Right hindlimb (tissue), 1 donor: ENCODE measurements at places on chromosomes 16 and 17.
A peak's percentile ranks its signal among the peaks of the same experiment; 100 is the strongest.

DNA sequence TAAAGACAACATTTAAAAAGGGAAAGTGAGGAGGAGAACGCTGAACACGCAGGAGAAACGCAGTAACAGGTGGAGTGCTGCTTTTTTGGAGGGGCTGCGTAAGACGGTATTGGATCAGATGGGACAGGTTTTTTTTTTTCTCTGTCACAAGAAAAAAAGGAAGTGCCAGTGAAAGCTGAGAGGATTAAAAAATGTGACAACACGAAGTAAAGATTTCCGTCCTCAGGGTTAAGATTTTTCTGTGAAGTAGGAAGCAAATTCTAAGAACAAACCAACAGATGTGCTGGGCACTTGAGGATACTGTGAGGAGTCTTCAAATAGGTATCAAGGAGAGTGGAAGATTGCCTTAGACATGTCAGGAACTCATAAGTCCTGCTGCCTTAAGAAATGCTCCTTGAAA lies 5.8 kb upstream of the ABCA9 start:
- DNase-seq = no peak

DNA sequence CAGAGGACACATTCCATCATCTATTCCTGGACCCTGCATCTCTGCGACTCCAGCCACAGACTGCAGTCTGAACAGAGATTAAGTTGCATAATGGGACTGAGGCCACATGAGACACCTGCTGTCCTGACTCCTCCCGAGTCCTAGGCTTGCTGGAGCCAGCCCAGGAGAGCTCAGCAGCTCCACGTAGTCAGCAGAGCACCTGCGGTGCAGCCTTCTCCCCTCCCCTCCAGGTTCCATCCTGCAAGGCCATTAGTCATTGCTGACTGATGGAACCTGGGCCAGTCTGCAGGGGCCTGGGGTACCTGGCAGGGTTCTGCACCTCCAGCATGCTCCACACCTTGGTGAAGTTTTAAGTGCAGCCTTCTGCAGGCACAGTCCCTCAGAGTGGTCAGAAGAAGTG lies 76.7 kb downstream of the PLD6 start:
- DNase-seq = no peak

- DNase-seq = no peak
Observed at GRCh38 chr16:50213939-50214519, 52.3 kb upstream of the ADCY7 start.

DNA sequence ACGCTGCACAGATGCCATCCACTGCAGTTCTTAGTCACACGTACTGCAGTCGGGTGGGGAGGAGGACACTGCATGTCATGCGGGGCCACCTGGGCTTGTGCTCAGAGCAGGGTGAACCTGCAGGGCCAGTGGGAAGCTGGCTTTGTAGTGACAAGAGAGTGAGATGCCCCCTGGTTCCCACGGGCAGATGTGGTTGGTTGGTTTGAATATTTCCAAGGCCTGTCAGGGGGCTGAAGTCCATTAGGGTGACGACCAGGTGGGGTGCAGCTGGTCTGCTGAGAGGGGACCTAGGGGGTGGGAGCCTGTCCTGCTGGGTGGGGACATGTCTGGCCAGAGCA lies 14.3 kb downstream of the ZNF213 start:
- no peak for DNase-seq

DNA sequence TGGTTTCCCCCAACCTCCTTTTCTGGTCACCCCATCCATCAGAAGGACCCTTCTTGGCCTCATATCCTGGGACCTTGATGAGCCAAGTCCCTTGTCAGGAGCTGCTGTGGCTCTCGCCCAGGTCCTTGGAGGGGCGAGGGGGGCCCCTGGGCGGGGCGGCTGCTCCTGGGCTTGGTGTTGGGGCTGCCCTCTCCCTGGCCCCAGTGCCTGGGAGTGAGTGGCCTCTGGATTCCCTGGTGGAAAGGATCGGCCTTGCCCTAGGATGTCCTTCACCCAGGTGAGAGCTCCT lies 6.2 kb upstream of the NOTUM start:
- no peak for DNase-seq

DNA sequence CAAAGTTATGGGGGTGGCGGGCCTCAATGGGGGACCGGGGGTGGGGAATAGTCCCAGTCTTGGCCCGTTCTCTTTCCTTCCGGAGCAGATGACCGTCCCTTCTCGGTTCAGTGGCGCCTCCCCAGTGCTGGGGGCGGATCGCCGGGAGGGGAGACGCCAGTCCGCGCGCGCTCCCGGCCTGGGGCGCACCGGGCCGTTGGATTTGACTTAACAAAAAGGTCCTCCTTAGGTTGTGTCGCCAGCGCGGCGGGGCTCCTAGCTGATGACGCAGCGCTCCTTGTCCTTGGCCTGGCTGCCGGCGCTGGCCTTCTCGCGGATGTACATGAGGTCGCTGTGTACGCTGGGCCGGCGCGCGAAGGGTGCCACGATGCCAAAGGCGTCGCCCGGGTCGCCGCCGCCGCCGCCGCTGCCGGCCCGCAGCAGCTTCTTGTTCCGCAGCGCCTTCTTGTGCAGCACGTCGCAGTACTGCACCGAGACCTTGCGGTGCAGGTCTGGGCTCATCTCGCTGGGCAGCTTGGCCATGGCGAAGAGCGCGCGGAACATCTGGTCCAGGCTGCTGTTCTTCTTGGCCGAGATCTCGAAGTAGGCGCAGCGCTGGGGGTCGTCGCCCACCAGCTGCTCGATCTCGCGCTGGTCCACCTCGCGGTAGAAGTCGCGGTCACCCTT lies 1.2 kb downstream of the RASD1 start:
- DNase-seq = peak; percentile 68

DNA sequence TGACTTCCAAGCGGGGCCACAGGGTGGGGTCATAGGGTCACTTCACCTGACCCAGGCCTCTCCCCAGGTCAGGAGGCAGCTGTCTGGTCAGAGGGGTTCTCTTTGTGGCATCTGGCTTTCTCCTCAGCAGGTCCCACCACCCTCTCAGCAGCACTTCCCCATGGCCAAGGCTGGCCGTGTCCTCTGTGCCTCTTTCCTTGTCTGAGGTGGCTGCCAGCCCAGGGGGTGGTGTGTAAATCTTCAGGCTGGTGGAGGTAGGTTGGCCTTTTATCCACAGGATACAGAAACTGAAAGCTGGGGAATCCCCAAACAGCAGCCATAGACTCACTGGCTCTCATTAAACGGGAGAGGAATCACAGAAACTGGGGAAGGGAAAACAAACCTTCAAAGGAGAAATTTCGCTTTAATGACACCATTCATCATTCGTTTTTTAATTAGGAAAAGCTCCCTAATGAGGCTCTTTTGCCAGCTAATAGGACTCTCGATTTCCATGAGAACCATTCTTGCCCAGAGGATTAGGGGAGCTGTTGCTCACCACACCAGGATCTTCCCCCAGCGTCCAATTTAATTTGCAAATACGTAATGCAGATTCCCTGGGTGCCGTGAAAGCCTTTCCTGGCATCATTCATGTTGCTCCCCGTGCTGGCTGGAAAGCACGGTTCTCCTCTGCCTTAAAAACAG lies 18.0 kb downstream of the C17orf75 start:
- DNase-seq = no peak

DNA sequence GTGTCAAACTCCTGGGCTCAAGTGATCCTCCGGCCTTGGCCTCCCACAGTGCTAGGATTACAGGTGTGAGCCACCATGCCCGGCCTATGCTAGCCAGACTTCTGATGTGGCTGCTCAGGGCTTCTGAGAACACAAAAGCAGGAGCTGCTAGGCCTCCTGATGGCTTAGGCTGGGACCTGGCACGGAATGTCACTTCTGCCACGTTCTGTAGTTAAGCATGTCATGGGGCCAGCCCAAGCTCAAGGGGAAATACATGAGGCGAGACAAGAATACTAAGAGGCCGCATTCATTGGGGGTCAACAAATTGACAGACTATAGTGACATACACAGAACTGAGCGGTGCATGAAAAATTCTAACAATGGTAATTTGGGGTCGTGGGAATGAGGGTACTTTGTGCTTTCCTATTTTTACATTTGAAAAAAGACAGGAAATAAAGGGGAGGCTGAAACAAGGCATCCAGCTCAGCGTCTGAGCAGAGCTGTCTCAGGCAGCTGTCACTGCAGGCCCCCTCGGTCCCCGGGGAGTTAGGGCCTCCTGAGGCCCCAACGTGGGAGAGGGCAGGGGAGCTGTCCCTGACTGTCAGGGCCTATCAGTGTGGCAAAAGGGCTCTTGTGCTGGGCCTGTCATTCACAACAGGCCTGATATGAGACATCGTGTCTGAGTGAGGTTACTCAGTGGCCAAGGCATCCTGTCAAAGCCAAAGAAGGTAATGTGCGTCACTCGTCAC lies 26.4 kb downstream of the CFAP20 start:
- no peak for DNase-seq

- peak; percentile 70 for DNase-seq
Observed at GRCh38 chr17:46979147-46979863, at the start of gene RPRML. Gene RPRML, minus strand, starts transcription at chr17:46979253. Its CDS starts 246 bp downstream, at chr17:46979007.

DNA sequence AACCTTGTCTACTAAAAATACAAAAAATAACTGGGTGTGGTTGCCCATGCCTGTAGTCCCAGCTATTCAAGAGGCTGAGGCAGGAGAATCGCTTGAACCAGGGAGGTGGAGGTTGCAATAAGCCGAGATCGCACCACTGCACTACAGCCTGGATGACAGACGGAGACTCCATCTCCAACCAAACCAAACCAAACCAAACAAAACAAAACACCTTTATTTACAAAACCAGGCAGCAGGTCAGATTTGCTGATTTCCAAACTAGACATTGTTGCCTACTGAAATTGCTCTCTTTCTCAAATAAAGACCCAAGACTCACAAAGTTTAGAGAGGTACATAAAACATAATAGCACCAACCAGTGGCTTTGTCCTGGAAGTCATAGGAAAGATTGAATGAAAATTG lies 5.7 kb upstream of the TMEM238L start:
- no peak for DNase-seq

DNA sequence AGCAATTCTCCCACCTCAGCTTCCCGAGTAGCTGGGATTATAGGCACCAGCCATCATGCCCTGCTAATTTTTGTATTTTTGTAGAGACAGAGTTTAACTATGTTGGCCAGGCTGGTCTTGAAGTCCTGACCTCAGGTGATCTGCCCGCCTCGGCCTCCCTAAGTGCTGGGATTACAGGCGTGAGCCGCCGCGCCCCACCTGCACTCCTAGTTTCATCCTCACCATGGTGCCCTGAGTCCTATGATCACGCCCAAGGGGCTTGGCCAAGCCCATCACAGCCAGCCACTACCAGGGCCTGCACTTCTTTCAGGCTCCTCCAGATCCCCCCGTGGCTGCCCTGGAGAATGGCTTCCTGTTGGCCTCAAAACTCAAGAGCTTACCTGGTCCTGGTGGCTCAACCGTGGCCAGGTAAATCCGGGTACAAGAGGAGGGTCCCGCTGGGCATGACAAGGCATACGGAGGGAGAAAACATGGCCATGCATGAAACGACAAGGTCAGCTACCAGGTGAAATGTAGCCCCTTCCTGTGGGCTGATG lies 20.4 kb upstream of the TFAP4 start:
- DNase-seq = no peak

DNA sequence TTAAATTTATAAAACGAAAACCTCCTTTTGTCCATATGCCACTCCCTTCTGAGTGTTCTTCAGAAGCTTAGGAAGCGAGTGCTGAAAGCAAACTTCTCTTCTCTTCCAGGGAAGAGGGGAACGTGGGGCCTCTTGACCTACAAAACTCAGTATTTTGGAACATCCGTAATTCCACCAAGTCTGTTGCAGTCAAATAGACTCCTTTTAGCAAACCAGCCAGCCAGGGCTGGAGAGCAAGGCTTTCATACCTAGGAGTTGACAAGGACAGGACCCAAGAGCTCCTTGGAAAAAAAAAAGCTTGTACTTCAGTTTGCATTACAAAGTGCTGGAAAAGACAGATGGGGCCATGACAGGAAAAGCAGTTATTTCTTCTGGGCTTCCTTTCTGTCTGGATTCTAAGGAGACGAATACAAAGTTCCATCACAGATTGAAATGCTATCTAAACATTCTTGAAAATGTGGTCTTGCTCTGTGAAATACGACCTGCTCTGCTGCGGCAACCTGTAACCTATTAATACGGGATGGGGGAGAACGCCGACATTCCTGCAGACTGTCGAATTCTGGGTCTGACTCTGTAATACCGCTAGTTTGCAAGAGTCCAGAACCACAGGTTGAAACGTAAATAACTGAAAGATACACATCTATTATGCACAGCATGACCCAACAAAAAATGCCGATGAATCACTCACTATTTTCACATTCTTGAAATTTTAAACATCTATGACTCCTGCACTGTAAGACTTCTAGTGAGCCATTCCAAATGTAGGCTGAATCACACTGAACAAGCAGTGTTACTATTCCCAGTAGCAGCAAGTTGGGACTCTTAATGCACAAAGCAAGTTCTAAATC lies 20.6 kb downstream of the VPS53 start:
- peak; percentile 61 for DNase-seq

GRCh38 chr17:83126275-83126811 lies 46.9 kb downstream of the METRNL start:
- DNase-seq = peak; percentile 9

GRCh38 chr16:81693041-81693743 lies 85.9 kb upstream of the PLCG2 start:
- DNase-seq = peak; percentile 51

DNA sequence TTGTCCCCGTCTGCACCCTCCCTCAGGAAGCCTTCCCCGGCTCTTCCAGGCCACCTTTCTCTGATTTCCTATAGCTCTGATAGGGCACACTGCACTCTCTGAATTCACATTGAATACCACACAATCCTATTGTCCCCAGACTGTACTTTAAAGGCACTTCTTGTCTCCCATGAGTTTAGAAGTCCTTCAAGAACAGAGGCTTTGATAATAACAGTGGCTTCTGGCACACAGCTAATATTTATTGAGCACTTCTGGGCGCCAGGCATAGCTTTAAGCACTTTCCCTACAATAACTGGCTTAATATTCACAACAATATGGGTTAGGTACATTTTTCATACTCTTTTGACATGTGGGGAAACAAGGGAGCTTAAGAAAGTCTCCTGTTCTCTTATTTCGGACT lies 169.7 kb upstream of the IRX6 start:
- no peak for DNase-seq

GRCh38 chr16:74774223-74775139 lies at the start of gene FA2H:
Gene FA2H, minus strand, starts transcription at chr16:74774820. Its CDS starts 65 bp downstream, at chr16:74774755.
- peak; percentile 77 for DNase-seq
